ENCODE measurements at places on chromosomes 6 and 20.

DNA sequence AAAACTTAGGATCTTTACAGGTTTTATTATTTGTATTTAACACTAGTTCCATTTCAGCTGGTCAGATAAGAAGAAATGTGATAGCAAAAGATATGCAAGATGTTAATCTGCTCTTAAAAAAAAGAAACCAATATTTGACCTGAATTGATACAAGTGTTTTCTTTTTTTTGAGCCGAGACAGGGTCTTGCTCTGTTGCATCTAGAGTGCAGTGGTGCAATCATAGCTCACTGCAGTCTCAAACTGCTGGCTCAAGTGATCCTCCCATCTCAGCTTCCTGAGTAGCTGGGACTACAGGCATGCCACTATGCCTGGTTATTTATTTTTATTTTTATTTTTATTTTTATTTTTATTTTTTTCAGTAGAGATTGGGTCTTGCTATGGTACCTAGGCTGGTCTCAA lies 133.0 kb downstream of the GMPR start:
- DNase-seq = no peak

GRCh38 chr6:123118811-123119210 lies 122.8 kb downstream of the CLVS2 start:
- DNase-seq = no peak

GRCh38 chr20:50003253-50003656 lies 20.5 kb downstream of the SNAI1 start:
- no peak for DNase-seq

- no peak for DNase-seq
Measured at GRCh38 chr6:90448836-90449235, 138.0 kb downstream of the MAP3K7 start.

DNA sequence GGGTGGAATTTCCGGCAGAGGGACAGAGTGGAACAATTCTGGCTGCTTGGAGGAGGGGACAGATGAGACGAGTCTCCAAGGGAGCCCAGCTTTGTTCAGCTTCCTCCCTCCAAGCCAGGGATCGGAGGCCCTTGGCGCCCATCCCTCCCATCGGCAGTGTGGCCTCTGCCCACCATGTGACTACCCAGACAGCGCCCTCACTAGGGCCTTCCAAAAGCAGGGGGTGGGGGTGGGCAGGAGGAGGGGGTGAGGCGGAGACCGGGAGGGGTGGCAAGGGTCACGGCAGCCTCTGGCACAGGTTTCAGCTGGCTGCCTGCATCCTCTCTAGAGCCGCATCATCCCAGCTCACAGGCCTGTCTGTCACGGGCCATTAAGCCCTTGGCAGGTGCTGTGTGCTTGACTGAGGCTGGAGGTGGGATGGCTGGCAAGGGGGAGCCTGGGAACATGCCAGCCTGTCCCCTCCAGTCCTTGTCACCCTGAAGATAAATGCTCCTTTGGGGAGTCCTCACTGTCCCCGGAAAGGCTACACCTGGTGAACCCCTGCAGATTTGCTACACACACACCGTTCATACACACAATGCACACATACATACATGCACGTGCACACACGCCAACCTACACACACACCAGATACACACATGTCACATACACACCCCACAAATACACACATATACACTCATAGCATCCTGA lies 6.2 kb upstream of the FGD2 start:
- no peak for DNase-seq

DNA sequence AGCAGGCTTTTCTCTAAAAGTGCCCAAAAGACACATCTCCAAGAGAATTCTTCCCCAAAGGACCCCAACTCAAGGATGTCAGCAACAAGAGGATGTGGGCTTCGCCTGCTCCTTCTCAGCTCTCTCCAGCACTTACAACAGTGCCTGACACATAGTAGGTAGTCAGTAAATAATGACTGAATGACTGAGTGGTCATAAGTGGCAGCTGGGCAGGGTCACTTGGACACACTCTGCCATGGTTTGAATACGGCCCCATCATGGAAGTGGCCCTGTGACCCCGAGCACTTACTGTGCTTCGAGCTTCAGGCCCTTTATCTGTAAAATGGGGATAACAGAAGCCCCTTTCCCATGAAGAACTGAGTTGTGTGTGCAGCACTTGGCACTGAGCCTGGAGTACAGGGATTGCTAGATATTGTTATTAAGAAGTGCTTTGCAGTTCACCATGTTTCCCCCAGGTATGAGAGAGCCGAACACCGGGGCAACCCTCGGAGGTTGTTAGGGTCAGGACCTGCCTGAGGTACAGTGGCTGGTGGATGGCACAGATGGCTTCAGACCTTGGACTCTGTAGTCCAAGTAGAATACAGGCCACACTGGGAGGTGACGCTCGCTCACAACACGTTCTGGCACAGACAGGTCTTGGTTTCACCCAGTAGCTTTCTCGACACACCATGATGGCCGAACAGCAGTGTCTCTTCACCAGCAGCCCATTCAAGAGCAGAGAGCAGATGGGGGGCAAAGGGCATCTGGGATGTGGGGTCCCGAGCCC lies 56.0 kb downstream of the NOL4L start:
- DNase-seq = no peak

- no peak for DNase-seq
Measured at GRCh38 chr6:14408446-14408845, 290.9 kb downstream of the CD83 start.

DNA sequence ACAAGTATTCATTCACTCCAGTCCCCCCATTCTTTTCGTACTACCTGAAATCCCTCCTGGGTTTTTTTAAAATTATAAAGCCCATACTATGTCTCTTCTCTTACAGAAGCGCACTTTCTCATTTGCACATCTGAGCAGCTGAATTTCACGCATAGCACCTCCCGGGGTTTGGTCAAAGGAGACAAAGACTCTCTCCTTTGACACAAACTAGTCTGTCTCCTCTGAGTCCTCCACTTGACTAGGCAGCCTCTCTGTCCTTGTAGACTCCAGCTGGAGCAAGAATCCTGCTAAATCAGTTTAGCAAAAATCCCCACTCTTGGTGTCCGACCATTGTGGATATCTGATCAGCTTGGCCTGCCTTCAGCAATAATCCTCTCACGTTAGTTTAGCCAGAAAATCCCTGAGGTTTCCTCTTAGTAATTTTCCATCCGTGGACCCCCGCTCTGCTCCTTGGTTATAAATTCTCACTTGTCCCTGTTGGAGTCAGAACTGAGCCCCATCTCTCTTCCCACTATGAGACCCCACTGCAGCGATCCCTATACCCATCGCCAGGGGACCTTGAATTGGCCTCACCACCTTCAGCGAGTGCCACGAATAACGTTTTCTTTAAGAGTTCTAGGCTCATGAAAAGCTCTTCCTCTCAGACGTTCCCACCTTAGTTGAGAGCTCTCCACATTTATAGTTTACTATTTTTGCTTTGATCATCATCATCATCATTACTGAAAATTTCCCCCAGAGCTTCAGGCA lies 29.0 kb downstream of the PDYN start:
- no peak for DNase-seq

DNA sequence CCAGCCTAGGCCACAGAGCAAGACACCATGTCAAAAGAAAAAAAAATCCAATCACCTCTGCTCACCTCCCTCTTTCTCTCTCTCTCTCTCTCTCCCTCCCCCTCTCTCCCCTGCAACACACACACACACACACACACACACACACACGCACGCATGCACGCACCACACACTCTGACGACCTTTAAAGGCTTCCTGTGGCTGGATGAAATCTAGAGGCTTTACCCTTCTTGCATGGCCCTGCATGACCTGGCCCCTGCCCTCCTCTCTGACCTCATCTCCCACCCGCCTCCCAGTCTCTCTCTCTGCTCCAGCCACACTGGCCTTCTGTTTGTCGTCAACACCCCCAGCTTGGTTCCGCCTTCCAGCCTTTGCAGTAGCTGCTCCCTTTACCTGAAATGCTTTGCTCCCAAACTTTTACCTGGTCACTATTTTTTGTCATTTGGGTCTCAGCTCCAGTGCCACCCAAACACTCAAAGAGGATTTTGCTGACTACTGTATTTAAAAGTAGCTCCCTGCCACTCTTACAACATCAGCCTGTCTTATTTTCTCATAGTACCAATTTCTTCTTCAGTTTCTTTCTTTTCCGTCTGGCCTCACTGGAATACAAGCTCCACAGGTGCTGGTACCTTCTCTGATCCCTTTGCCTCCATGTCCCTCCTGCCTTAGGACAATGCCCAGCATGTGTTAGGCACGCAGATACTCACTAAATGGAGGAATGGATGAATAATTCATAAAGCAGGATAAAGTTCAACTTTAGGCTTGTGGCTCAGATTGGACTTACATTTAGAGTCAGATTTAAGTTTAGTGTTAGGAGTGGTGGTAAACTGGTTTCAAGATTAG lies 4.3 kb upstream of the LTA start:
- DNase-seq = no peak

DNA sequence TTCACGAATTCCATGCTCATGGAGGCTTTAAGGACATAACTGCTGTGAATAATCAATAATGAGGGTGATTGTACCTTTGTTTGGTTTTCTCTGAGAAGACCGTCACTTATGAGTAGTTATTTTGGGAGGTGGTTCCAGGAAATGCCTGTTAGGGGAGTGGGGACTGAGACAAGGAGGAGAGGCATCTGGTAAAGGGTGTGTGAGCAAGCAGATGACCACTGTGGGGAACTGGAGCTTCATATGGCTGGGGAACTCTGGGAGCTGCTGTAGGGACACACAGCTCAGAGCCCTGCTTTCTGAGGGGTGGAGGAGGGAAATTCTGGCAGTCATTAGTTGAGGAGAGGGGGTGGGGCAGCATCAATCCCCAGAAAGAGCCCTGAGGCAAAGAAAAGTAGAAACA lies 71.3 kb upstream of the TINAG start:
- DNase-seq = no peak
